ENCODE measurements at places on chromosomes 5 and 9. TPM values are rescaled to one million over a fixed set of nuclear protein-coding genes. Genes with fewer than 3 reads are reported as not detected.

- DNase-seq, result no peak
Measured at GRCh38 chr5:155948576-155948975, 378.4 kb upstream of the SGCD start.

GRCh38 chr5:68405026-68405684 is 189.6 kb downstream of the PIK3R1 start:
- DNase-seq, result no peak

GRCh38 chr9:14133394-14133793 is 180.5 kb downstream of the NFIB start:
- DNase-seq, result no peak

DNA sequence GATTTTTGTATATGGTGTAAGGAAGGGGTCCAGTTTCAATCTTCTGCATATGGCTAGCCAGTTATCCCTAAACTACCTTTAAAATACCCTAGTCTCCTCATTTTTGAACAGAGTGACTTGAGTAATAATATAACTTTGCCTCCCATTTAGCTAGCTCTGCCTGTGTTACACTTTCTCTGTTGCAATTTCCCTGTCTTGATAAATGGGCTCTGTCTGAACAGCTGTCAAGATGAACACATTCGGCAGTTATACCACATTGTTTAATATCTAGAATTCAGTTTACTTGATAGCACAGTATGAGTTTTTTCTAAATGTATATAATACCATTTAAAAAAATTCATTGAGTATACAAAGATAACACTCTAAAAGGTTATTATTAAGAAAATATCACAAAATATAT is 562.9 kb upstream of the FTMT start:
- no peak for DNase-seq

GRCh38 chr9:112867275-112867991 is 23.2 kb downstream of the SLC46A2 start:
- DNase-seq, result no peak

DNA sequence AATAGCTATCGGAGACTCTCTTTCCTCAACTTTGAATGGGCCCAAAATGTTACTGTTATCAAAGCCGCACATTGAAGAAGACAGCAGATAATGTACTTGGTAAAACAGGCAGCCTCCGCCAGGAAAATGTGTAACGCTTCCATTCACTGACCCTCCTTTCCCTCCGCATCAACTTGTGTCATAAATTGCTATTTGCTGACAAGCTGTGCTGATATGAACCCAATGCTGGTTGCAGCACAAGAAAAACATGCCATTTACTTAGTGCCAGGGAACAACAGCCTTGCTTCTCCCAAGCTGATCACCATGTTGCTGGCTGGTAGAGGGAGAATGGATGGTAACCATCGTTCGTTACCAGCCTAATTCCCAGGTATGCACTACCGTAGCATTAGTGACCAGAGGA is 162.6 kb upstream of the PPP1R2B start:
- DNase-seq, result no peak

DNA sequence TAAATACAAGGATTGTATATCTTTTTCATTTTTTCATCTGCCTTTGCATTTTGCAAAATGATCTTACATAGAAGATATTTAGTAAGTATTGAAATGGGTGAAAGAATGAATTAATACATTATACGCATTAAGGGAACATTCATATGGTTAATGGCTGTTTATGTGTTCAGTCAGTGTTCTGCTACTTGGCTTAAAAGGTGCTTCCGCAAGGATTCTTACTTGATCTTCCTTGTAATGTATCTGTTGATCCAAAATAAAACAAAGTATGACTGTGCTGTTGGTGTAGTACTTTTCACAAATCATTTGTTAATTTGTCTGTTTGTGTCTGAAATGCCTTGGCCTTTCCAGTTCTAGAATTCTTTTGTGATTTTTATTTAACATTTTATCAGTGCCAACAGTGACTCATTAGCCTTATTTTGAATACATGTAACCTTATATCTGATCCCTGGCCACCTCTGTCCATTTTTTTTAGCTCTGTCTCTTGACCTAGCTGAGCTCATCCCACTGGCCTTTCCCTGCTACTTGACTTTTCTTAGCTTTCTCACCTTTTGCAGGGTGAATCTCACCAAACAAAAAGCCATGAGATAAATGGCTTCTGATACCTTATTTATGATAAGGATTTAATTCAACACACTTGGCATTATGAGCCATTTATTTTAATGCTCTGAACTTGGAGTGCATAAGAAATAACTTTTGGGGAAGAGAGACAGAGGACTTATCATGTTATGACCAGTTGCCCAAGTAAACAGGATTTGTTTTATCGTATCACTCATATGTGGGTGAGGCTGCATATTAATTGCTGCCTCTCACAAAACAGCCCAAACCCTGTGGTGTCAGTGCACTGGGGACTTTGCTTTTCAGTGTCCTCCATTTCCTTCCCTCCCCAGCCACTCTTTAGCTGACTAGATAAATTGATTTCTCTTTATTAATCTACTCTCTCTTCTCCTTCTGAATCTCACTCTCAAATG is 340.3 kb downstream of the KDM4C start:
- DNase-seq, result no peak

The HRH2 gene
- polyA plus RNA-seq, result 2.6 TPM

The GRIN3A gene
- 1.6 TPM for polyA plus RNA-seq

The MCIDAS gene
- polyA plus RNA-seq, result 0.56 TPM

The IPO11 gene
- 39.8 TPM for polyA plus RNA-seq

All from renal cortex interstitium (tissue), 15 donors.